ENCODE measurements at places on chromosomes 12 and 14.

DNA sequence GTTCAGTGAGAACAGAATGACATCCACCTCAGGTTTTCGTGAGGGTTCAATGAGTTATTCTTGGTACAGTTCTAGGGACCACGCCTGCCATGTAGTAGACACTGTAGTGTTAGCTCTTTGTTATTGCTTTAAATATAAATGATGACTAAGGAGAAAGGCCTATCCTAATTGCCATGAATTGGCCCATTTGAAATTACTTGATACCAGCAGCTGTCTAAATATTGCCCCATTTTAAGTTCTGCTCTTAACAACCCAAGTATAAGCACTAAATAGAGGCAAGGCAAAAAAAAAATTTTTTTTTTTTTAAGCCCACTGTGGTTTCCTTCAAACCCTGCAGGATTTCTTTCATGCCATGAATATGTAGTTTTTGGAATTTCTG is 84.5 kb downstream of the BORCS5 start:
- DNase-seq, result no peak

GRCh38 chr14:90809530-90810312 is 6.5 kb downstream of the TTC7B start:
- DNase-seq, result no peak

GRCh38 chr12:116635487-116635886 is 76.3 kb downstream of the MAP1LC3B2 start:
- no peak for DNase-seq

DNA sequence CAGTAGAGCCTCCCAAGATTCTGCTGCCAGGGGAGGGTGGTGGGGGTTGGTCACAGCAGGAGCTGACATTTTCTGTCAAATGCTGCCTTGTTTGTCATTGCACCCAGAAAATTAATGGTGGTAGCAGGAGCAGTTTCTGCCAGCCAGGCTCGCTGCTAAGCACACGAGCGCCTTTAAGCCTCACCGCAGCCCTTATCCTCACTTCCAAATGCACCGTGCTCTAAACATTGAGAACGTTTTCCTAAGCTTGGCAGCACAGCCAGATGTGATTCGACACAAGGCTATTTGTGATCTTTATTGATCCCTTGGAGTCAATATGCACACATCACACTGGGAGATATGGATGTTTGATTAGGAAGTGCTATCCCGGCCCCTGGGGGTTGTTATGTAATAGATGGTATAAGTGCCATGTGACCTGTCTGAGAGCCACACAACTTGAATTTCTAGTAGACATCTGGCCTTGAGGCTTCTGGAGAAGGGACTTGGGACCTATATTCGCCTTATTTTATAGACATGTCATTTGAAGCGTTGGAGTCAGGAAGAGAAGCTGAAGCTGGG is 31.6 kb upstream of the BEGAIN start:
- no peak for DNase-seq

GRCh38 chr12:68977335-68977734 is 44.4 kb upstream of the CPM start:
- no peak for DNase-seq

DNA sequence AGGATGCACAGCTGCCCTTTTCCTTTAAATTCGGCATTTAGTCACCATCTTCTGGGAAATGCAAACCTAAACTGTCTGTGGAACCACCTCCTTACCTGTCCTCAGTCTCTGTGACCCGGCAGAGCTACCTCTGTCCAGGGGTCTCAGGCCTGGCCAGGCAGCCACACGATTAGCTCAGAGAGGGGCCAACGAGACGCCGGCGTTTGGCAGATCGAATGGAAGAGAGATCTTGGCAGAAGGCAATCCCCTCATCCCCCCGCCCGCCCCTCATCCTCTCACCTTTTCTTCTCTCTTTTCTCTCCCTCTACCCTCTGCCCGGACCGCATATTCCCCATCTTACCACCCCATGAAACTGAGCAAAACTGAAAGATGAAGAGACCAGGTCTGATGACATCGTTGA is 101.0 kb downstream of the PIWIL1 start:
- DNase-seq, result no peak

DNA sequence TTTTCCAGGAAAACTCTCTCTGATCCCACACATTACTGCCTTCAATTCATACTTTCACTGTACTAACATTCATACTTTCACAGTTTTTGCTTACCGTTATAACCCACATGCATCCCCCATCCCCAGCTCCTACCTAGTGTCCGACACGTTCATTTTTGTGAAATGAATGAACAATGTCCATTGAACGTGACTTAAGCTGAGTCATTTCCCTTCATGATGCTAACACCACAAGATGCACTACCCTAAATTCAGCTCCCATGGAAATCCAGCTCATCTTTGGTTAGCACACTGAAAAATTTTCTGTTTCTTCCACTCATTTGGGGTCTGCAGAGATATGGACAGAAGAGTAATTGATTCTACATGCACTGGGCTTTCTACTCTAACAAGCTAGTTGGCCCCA is 84.7 kb downstream of the GALNT4 start:
- DNase-seq, result no peak

DNA sequence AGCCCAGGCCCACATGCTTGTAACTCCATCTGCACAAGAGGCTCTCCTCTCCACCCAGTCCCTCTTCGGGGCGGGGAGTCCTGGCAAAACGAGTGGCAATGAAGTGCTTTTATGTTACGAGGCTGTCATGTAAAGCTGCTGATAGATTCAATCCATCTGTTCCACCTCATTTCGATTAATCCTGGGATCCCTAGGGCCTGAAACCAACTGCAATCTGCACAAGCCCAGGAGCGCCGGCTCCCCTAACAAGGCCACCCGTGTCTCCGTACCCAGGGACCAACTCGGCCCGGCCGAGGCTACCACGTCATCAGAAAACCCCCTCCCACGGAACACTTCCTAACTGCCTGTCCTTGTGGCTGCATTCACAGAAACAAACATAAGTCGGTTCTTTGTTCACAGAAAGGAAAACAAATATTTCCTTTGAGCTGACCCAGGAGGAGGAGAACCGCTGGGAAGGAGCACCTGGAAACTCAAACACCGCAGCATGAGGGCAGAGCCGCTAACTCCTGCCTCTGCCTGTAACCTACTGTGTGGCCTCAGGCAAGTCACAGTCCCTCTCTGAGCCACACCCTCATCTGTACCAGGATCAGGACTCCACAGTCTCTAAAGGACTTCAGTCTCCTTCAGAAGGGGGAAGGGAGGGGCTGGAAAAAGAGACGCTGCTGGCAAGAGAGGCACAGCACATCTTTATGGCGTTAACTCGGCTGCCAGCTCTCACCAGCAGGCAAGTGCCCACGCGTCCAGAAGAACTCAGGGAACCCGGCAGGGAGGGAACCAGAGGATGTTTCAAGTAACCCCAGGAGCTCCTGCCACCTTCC is 47.8 kb downstream of the CCDC88C start:
- DNase-seq, result no peak

DNA sequence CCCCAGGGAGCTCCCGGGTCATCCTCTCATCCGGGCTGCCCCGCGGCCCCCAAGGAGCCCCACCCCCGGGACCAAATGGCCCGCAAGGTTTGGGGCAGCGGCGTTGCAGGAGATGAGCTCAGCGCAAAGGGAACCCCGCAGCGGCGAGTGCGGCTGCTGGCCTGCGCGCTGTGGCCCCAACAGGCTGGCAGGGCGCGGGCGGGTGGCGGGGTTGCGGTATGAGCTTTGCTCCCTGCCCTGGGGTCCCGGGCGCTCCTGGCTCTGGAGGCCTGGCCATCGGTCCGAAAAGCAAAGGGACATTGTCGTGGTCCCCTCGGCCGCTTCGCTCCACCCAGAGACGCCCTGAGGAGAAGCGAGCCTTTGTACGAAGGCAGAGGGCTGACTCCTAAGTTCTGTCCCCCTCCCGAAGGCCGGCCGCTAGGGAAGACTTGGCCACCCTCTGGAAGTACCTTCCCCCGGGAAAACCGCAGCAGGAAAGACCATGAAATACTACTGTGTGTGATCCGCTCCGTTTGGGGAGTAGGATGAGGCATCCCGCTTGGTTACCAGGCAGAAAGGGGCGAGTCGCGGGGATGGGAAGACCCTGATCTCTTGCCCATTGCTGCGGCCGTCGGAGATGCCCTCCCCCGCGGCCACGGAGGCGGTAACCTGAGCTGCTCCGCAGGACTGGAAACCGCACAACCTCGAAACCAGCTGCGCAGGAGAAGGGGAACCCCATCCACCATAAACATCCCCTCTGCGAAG is 620 bp upstream of the NID2 start:
- DNase-seq, result no peak

GRCh38 chr14:105849933-105850626 is 323.7 kb downstream of the TMEM121 start:
- DNase-seq, result no peak
